Stimulated activated CD8-positive, alpha-beta memory T cell treated with anti-CD3 and anti-CD28 coated beads, Interleukin-4, amount 100 ng/mL, for 4 hours (primary cell): ENCODE measurements at places on chromosomes 3 and 15.
A peak's percentile ranks its signal among the peaks of the same experiment; 100 is the strongest.

- DNase-seq, result no peak
Observed at GRCh38 chr3:113773381-113773780, 26.5 kb downstream of the ATP6V1A start.

DNA sequence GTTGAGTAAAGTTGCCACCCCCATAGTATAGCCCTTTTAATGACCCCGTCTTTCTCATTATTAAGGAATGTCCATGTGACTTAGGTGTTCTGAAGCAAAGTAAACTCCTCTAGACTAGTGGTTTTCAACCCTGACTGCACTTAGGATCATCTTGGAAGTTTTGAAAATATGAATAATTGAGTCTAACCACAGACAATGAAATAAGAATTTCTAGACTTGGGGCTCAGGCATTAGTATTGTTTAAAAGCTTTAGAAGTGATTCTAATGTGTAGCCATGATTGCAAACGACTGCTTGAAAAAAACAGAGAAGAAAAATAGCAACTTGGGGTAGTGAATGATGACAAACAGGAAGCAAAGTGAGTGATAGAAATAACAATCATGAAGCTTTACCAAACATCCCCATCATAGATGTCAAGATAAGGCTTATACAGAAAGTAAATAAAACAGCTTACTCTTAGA is 35.0 kb downstream of the ALCAM start:
- DNase-seq, result no peak

GRCh38 chr3:159845737-159846136 is 142.9 kb upstream of the IL12A start:
- no peak for DNase-seq

DNA sequence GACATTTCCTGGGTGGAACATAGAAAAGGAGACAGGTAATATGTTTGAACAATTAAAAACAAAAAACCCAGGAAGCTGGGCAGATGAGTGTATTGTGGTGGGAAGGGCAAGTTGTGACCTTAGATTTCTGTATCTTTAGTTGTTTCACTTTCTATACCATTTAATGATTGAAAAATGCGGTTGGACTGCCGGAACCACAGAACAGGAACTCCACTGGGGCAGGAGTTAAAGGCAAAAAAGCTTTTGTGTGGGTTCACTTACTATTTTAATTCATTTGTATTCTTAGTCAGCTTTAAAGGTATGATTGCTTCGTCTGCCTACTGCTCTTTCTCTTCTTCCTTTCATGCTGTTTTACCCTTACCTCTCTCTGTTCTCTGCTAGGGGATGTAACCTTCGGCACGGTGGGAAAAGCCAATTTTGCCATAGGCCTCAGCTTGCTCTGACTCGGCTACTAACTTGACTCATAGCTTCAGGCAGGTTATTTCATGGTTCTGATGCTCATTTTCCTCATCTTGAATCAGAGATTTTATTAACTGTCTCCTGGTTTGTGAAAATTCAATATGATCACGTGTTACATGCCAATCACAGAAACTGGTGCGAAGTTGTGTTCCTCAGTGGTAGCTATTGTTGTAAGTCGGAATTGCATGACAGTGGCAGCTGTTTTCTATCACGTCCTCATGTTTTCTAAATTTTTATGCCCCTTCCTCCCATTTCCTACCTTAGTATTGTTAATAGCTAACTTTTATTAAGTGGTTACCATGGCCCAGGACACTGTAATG is 1.6 kb upstream of the MCTP2 start:
- DNase-seq, result peak; percentile 46

DNA sequence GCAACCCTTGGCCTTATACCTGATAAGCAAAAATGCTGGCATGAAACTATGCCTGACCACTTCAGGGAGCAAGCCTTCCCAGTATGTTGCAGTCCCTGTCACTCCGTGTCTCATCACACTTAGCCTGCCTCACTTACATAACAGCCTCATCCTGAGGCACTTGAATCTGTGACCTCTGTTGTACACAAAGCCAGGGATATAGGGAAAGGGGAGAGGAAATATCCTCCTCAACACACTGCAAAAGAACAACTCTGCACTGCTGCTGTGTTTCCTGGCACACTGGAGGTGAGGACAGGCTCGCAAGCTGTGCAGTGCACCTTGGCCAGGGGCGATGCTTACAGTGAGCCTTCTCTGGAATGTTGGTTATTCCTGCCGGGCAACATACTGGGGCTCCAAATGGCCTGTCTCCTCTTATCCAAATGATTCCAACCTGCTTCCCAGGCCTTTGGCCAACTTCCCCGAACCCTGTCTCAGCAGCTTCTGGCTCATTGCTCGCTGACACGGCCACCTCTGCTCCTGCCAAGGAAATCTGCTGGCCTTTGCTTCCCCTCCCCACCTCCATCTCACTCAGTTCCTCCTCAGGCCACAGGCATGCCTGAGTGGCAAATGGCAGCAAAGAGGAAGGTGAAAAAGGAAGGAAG is 109.2 kb downstream of the CD47 start:
- DNase-seq, result no peak

- DNase-seq, result no peak
Observed at GRCh38 chr3:183492849-183493179, 62.7 kb downstream of the KLHL6 start.
